ENCODE measurements at places on chromosomes 1 and 21. TPM values are rescaled to one million over a fixed set of nuclear protein-coding genes. Genes with fewer than 3 reads are reported as not detected.

The SOAT1 gene
- polyA plus RNA-seq = 35.0 TPM

The KCNK2 gene
- polyA plus RNA-seq = 2.2 TPM

DNA sequence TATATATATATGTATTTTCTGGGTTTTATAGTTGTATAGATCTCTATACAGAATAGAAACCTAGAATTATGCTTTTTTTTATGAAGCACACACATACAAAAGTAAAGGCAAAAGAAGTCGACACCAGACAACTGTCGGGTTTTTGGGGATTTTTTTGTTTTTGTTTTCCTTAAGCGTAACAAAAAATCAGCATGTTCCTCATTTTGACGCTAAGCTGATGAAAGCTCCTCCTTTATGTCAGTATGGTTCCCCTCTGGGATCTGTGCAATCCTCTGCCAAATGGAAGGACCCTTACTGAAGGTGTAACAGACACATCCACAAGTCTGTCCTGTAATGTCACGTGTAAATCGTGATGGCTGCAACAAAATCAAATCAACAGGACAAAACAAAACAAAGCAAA lies 226.2 kb downstream of the RHOU start:
- no peak for DNase-seq

The FAM78B gene
- polyA plus RNA-seq = 1.0 TPM

GRCh38 chr1:112399456-112399855 lies 3.4 kb downstream of the CTTNBP2NL start:
- DNase-seq = no peak

The SPRR1B gene
- not detected for polyA plus RNA-seq

- no peak for DNase-seq
These were observed 52.1 kb upstream of the ERRFI1 start for GRCh38 chr1:8078176-8078671.

GRCh38 chr1:39919545-39919944 lies 17.8 kb upstream of the MYCL start:
- DNase-seq = no peak

DNA sequence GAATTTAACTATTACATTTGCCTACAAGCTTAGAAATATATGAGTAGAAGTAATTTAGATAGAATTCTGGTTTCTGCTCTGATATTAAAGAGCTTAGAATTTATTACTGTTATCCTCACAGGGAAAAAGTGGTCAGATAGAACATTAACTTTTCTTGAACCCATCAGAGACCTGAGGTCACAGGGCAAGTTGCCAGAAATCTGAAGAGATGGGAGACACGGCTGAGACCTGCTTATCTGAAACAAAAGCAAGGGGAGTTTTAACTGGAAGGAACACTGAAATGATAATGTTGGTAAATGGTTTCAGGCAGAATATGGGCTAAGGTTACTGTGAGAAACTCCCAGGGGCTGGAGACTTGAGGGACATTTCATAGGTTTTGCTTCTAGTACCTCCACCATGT lies 28.0 kb upstream of the USP25 start:
- DNase-seq = no peak

DNA sequence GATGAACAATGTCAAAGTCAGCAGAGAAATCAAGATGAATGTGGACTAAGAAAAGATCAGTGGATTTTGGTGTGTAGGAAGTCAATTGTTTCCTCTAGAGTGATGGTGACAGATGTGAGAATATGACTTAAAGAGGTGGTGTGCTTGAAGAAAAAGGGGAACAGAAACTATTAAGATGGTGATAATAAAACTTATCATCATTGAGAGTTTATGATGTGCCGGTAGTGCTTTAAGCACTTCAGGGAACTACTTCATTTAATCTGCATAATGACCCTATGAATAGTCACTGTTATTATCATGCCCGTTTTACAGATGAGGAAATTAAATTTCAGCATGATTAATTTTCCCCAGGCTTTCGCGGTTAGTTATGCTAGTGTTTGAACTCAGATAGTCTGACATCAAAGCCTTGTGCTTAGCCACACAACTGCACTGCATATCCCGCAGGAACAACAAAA lies 246.9 kb upstream of the LRRC7 start:
- DNase-seq = no peak

The LDLRAP1 gene
- polyA plus RNA-seq = 12.2 TPM

DNA sequence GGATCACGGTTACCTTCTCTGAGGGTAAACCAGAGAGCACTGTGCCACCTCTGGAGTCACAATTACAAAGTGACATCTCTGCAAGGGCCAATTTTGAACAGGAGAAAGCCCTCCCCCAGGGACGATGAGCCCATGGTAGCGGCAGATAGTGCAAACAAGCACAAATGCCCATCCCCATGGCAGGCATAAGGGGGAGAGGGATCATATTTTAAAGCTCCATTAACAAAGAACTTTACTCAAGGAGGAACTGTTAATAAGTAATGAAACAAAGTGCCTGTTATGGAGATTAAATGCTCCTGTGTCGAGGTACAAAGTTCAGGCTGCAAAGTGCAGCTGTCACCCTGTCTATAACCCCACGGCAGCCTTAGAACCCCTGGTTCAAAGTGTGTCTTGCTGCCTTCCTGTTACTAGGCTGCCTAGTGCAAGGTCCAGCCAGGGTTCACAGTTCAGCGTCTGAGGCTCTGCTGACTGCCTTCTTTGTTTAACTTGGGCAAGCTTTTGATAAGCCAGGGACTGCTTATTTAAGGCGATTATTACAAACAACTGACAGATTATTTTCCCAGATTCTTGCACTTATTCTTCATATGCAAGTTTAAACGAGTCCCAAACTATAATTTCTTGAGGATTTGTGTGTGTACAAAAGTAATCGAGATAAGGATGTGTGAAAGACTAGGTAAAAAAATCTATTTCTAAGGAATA lies 75.7 kb upstream of the NRIP1 start:
- no peak for DNase-seq

The CCDC185 gene
- polyA plus RNA-seq = 0.10 TPM

The SCAF4 gene
- polyA plus RNA-seq = 33.2 TPM

The LHX8 gene
- not detected for polyA plus RNA-seq

DNA sequence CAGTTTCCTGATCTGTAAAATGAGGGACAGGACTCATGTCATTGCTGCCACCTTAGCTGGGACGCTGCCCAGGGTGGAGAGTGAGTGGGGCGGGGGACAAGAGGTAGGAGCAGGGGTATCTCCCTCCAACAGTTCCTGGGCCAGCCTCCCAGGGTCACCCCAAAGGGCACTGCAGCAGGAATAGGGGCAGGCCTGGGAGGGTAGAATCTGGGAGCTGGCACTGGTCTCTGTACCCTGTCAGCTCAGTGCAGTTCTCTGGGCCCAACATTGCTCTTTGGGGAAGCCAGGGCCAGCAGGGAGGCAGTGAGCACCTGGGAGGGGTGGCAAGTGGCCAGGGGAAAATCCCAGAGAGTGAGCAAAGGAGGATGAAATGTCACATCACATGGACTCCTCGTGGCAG lies 55.8 kb downstream of the ELK4 start:
- no peak for DNase-seq

Measured in right renal cortex interstitium (tissue), 3 donors.